ENCODE measurements at places on chromosomes 16 and 17.

DNA sequence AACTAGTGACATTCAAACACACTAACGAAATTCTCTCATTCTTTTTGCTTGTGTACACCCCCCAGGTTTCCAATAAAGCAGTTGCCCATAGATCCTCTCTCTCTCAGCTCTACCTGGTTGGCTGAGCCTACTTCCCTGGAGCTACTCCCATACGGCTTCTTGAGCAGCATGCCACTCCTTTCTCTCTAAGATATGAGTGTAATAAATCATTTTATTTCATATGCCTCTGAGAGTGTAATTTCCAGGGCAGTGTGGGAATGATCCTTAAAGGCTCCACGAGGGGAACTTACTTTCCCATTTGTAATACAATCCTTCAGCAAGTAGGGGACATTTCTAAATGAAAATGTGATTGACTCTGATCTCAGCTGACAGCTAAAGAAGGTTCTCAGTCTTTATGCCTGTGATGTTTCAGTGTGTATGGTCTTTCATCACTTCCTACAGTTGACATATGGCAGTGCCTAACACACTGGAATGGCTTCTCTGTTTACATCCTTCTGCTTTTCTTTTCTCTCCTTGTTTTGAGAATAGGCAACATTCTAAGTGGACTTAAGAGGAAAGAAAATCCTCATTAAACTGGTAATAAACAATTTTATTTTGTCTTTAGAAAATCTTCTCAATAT lies 1194.3 kb upstream of the CDH8 start:
- no peak for DNase-seq

DNA sequence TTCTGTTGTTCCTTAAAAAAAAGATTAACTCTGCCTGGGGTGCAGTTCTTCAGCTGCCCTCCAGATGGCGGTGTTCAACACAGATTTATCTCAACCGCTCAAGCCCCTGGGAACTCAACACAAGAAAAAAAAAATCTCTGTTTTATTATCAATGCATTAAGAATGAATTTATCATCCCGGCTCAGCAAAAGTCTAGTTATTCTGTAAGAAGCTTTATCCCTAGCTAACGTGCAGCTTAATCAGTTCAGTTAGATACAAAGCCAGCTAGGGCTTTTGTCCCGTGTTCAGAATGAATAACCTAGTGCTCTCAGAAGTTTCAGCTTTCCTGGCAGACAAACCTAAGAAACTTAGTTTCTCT lies 475.9 kb upstream of the CCL2 start:
- no peak for DNase-seq

DNA sequence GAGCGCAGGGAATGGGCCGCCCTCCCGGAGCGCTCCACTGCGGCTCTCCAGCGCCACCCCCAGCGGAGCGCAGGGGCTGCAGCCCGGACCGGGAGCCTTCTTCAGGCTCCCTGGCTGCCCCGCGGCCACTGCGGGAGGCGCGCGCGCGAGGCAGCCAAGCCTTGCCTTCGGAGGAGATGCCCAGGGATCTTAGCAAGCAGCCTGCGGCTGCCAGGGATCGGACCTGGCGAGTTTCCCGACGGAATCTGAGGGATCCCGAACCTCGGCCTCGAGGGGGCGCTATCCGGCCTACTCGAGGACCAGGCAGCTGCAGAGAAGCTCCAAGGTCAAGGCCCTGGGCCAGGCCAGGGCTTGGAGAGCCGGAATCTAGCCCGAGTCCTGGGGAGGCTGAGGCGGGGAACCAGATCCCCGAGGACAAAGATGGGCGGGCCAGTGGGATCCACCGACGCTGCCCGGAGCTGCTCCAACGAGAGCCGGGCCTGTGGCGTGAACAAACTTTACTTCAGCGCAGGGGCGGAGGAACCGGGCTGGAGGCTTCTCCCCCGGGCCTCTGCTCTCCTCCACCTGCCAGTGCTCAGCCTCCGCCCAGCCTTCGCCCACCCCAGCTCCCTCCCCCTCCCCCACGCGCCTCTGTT lies at the start of gene IRX6:
TSS of gene IRX6 (plus strand) at position 567 of the 635 bp plus-strand sequence. CDS start 889 bp downstream, outside the sequence.
- peak; percentile 61 for DNase-seq

DNA sequence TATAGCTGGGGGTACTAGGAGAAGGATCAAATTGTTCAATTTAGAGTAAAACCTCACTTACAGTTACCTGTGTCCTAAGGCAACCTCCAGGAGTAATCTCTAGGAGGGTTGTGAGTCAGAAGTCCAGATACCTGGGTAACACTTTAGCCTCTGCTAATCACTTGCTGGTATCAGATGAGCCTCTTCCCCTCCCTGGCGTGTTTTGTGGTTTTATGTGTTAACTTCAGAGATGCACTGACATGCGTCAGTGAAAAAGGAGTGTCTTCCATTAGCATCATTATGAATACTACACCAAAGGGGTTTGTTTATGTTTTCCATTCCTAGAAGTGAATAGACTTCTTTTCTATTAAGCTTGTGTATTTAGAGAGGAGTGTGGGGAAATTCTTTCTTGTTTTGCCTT lies 208.2 kb downstream of the FTO start:
- DNase-seq, result no peak

DNA sequence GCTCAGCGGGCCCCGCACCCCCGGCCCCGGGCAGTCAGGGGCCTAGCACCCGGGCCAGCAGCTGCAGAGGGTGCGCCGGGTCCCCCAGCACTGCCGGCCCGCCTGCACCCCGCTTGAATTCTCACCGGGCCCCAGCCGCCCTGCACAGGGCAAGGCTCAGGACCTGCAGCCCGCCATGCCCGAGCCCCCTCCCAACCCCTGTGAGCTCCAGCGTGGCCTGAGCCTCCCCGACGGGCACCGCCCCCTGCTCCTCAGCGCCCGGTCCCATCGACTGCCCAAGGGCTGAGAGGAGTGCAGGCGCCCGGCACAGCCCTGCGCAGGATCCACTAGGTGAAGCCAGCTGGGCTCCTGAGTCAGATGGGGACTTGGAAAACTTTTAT lies 1.7 kb upstream of the BRCA1 start:
- no peak for DNase-seq

GRCh38 chr16:12576878-12577277 lies 226.8 kb downstream of the CPPED1 start:
- DNase-seq, result no peak

DNA sequence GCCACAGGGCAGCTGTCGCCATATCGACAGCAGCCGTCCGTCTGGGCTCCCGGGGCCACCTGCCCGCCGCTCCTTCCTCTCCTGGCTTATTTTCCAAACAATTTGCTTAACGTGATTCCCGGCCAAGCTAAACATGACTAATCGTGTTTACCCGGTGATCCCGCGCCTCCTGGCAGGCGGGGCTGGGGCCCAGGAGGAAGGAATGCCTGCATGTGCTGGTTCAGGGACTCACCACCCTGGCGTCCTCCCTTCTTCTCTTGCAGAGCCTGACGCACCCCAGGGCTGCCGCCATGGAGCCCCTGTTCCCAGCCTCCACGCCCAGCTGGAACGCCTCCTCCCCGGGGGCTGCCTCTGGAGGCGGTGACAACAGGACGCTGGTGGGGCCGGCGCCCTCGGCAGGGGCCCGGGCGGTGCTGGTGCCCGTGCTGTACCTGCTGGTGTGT lies 6.1 kb downstream of the SSTR5 start:
- no peak for DNase-seq

DNA sequence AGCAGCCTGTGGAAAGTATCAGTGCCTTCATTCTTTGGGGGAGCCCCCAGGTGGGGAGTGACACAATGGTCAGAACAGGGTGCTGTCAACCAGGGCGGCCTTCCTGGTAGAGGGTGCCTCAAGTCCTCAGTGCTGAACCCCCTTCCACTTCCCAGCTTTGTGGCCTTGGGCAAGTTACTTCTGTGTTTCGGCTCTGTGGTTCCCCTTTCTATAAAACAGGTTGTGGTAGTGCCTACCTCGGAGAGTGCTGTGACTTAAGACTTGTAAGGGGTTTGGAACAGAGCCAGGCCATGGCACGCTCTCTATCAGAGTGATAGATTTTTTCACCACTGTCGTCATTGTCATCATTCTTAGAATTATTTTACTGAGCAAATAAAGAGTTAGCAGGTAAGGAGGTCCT lies 141.1 kb downstream of the CCDC182 start:
- DNase-seq, result peak; percentile 61

DNA sequence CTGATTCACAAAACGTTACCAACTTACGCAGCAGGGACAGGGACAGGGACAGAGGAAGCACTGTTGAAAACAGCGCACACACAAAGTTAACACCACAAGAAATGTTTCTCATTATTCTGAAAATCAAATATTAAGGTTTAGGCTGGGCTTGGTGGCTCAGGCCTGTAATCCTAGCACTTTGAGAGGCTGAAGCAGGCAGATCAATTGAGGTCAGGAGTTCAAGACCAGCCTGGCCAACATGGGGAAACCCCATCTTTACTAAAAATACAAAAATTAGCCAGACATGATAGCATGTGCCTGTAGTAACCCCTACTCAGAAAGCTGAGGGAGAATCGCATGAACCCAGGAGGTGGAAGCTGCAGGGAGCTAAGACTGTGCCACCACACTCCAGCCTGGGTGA lies 4.2 kb downstream of the CYTH1 start:
- DNase-seq, result no peak

- no peak for DNase-seq
Observed at GRCh38 chr16:84247331-84247730, 7.5 kb upstream of the KCNG4 start.

GRCh38 chr17:59844884-59845594 lies 47.7 kb downstream of the TUBD1 start:
- no peak for DNase-seq

- no peak for DNase-seq
Observed at GRCh38 chr17:45648642-45649041, 135.5 kb upstream of the CRHR1 start.

DNA sequence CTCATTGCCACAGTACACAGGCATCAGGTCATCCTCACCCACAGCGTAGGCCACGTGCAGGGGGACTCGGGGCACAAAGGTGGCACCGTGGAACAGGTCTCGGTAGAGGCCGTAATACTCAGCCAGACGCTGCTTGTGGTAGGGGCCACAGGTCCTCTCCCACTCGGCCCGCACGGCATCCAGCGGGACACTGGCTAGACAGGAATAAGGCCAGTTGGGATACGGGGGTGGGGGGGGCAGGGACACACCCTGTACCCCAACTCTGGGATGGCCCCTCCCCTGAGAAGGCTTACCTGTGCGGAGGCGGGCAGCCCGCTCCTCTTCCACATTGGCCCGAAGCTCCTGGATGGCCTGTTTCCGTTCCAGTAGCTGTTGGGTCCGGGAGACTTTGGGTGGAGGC lies 3.0 kb downstream of the MRPL38 start:
- DNase-seq, result no peak

GRCh38 chr17:50154604-50155003 lies 4.1 kb upstream of the PPP1R9B start:
- DNase-seq, result no peak

DNA sequence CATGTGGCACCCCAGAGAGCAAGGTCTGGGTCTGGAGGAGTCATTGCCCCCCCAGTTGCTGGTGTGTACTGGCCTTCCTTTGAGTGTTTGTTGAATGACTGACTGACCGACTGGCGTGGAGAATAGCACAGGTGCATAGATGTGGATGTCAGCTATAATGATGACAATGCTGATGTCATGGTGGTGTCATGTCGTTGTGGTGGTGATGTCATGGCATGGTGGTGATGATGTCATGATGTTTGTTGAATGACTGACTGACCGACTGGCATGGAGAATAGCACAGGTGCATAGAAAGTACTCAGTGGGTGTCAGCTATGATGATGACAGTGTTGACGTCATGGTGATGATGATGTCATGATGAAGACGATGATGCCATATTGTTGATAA lies 22.1 kb downstream of the TMEM114 start:
- DNase-seq, result no peak

GRCh38 chr17:57281887-57282286 lies 25.6 kb downstream of the MSI2 start:
- DNase-seq, result no peak

GRCh38 chr17:37720989-37721388 lies 23.9 kb downstream of the HNF1B start:
- DNase-seq, result no peak

GRCh38 chr17:50100480-50100883 lies 5.3 kb downstream of the PDK2 start:
- DNase-seq, result no peak

DNA sequence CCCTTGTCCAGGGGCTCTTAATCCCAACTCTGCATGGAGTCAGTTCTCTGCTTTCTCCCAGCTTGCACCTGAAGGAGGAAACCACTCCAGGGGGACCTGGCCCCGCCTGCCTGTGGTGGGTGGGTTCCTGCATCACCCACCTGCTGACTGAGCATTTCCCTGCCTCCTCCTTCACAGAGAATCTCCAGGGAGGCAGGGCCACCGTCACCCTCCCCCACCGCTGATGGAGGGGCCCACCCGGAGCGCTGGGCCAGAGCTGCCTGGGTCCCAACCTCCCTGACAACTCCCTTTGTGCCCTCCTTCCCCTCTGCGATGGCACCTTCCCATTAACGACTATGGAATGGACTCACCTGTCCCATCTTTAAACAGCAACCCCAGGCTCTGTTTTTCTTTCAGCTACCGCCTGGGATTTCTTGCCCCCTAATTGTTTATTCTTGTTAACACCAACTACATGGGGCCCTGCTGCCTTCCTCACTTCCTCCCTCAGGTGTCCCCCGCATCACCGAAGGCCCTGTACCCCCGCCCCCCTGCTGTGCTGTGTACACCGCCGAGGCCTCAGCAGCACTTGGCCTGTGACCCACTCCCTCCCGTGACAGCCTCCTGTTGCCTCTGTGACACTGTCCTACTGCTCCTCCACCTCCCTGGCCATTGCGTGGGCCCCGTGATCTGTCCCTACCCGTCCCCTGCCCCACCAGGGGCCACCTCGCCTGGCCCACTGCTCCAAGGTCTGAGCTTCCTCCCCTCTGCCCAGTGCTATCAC lies 842 bp upstream of the TEDC2 start:
- no peak for DNase-seq

DNA sequence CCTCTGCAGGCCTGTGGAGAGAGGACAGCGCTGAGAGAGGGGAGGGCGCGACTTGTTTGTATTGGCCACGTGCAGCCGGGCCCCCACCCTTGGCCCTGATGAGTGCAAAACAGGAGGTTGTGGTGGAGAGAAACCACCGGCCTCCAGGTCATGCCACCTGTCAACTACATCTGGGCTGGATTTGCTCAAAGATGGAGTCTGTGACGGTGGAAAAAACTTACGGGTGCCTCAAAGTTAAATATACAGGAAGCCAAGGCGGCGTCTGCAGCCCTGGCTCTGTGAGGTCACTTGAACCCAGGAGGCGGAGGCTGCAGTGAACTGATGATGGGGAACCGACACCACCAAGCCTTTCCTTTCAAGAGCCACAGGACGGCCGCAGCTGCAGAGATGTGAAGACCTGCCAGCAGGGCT lies 15.7 kb downstream of the C16orf74 start:
- no peak for DNase-seq

DNA sequence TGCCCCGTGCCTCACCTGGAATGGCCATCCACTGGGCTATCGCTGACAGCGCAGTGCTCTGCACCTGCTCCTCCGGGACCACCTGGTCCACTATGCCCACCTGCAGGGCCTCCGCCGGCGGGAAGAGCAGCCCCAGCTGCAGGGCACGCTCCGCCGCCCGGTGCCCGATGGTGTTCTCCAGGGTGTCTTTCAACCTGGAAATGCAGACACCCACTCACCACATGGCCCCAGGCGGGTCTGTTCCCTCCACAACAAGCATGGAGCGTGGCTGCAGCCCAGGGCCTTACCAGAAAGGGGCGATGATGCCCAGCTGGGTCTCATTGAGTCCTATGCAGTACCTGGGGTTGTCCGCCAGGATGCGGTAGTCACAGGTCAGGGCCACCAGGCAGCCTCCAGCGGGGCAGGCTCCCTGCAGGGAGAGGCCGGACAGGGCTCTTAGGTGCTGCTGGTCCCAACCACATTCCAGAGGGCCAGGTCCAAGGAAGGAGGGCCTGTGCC lies 6.8 kb downstream of the DNASE1L2 start:
- DNase-seq, result no peak

- no peak for DNase-seq
Observed at GRCh38 chr17:9825641-9826150, at the start of gene GLP2R. TSS of gene GLP2R (plus strand) at chr17:9825924. CDS start at chr17:9826064, 140 bp downstream.
